ENCODE measurements at places on chromosomes 12 and 14. TPM values are rescaled to one million over a fixed set of nuclear protein-coding genes. Genes with fewer than 3 reads are reported as not detected.

PTPRO gene
- total RNA-seq, result 3.1 TPM

IL26 gene
- under 0.01 TPM for total RNA-seq

PSMB11 gene
- under 0.01 TPM for total RNA-seq

DLGAP5 gene
- total RNA-seq, result 53.7 TPM

MANSC1 gene
- total RNA-seq, result 1.3 TPM
